HEK293T (cell line): ENCODE measurements at places on chromosomes 13 and 19.

- DNase-seq = no peak
Observed at GRCh38 chr19:38360839-38361631, 13.3 kb upstream of the PSMD8 start.

DNA sequence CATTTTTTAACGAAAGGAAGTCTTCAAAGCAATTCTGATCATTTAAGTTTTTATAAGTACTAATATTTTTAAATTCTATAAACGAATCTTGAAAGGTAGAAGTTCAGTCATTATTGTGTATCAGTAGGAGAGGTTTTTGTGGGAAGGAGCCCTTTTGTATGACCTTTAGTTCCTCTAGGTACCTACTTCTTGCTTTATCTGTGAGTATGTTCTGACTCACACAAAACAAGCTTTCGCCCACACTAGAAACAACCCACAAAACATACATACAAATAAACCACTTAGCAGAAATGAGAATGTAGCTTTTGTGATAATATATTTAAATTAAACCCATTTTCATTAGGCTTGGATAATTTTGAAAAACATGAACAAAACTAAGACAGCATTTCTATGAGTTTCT, 27.8 kb downstream of the ERCC5 start:
- DNase-seq = no peak

- no peak for DNase-seq
Observed at GRCh38 chr19:2136796-2137195, 14.6 kb downstream of the AP3D1 start.

DNA sequence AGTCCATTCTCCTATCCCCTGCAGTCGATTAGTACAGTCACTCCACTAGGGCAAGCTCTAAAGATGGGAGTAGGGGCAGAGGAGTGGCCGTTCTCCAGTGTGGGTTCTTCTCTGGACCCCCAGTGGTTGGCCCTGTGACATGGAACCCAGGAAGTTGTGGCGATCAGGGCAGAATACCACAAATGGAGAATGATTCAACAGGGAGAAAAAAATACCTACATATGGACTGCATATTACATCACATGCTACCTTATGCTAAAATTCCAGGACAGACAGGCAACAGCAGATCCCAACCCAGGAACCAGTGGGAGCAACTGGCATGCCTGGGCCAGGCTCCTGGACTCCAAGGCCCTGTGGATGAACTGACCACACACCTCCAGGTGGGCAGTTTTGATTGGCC, 20.4 kb downstream of the POU2F2 start:
- DNase-seq = no peak

DNA sequence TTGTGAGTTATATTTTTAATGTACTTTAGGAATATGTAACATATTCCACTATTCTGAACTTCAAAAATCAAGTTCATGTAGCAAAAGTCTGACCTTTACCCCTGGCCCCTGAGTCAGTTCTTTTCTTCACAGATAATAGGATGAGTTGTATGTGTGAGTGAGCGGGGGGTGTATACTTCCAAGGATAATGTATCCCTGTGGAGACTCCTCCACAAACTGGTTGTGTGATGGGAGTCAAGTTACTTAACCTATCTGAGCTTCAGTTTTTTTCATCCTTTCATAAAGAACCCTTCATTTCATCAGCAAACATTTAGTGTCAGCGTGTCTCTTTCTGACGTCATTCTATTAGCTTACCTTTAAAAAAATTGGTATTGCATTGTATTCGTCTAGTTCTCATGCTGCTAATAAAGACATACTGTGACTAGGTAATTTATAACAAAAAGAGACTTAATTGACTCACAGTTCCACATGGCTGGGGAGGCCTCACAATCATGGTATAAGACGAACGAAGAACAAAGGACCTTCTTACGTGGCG, 288.1 kb upstream of the GPC6 start:
- DNase-seq = no peak

DNA sequence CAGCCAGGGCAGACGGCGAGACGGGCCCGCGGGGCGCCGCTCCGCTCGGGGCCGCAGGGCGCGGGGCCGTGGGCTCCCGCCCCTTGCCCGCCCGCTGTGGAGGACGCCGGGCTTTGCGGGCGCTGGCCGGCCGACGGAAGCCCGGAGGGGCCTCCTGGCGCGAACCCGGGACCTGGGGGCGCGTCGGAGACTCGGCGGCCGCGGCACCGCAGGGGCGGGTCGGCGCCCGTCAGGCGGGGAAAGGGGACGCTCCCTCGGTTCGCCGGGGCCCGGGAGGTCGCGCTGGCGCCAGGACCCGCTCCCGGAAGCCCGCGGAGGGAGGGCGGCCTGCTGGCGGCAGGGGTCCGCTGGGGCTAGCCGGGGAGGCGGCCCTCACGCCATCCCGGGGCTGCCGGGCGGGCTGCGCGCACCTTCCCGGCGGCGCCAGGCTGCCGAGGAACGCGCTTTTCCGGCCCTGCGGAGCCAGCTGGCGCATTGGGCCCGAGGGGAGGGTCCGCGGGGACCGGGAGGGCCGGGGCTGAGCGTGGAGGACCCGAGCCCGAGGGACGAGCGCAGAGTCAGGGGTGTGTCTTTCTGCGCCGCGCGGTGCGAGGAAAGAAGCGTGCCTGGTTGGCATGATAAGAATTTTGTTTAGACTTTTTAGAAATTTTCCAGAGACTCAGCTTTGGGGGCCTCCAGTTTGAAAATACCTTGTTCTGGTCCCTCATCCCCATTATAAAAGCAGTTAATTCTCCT, 511 bp downstream of the GARRE1 start:
- DNase-seq = peak; percentile 58

DNA sequence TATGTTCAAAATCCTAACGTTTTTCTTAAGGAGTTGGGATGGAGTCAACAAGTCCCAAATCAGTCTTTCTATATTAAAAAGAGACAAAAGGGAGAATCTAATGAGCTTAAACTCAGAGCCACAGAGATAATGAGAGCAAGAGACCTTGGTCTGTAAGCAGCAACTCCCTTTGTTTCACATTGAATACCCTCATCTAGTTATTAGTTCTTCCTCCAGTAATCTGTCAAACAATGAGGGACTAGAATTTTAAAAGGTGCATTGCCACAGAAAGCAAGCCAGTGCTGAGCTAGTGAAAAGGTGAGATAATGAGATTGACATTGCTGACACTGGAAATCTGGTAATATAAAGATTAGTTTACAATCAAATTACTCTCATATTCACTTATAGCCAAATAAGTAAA, 718.6 kb downstream of the DACH1 start:
- no peak for DNase-seq

DNA sequence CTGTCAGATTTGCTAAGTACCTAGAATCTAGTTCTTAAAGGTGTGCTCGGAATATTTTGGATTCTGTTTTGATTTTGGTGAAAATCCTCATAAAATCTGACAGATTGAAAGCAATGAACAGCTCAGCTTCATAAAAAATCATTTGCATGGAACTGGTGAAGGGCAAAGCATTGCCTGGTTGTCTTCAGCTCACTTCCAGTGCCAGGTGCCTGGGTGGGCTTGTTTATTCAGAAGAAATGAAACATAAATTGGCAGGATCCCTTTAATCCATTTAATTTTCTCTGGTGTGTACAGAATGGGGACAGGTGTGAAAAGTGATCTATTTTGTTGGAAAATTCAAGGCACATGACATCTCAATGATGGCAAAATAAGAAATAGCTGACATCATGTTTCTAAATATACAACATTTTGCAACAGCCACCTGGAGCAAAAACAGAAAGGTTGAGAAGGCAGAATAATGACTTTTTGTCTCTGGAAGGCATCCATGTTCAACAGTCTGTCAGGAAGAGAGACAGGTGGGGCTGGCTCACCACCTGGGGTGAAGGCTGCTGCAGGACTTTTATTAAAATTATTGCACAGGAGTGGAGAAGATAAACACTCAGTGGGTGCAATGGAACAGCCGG, 52.2 kb downstream of the RFC3 start:
- no peak for DNase-seq

GRCh38 chr19:41356984-41357739, 3.4 kb upstream of the TGFB1 start:
- no peak for DNase-seq
